ENCODE measurements at places on chromosomes 3 and 15.

DNA sequence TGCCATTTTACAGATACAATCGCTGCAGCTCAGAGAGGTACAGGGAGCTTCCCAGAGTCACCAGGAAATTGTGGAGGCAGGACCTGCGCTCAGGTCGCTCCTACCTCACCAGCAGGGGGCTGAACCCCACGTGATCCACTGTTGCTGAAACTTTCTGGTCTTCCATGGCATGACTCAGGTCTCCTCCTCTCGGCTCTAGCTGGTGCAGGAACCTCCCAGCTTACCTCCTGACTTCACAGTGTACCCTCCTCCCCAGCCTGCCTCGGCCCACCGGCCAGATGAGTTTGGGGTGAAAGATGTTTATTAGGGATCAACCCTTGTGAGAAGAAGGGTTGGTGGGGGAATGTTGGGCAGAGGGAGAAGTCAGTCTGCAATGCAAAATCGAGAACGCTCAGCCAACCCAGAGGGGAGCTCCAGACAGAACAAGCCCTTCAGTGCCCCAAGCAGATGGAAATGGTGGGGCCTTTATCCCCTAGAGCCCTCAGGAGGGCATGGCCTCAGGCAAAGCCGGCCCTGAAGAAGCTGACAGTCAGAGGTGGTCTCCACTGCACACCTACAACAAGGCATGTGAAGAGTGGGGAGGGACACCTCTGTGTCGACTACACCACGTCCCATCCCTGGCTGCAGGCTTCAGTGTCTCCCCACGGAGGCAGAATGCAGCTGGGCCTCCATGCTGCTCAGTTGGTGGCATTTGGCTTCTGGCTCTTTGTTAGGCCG is 118.6 kb upstream of the PRR20G start:
- no peak for DNase-seq

- no peak for DNase-seq
Measured at GRCh38 chr3:99313485-99313884, 324.9 kb upstream of the COL8A1 start.

DNA sequence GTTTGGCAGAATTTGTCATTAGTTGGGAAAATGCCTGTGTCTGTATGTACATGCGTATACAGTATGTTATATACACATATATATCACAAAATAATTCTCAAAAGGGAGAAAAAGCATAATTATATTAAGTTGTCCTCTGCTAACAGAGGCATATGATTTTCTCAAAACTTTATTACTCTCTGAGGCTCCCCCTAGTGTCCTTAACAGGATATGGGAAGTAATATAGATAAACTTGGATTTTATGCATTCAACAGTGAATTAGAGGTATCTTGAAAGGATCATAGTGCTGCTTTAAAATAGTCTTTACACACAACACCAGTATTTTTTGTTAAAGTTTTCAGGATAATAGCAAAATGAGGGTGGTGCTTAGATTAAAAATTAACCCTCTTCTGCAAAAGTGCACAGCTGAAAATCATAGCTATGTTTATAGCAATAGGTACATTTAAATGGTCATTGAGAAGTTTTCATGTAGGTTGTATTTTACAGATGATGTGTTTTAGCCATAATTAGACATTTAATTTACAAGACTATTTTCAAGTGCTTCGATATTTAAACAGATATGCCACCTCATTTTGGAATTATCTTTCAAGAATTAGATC is 454.0 kb upstream of the ROBO2 start:
- DNase-seq: no peak

- no peak for DNase-seq
Measured at GRCh38 chr3:81217101-81217500, 544.3 kb downstream of the GBE1 start.

- no peak for DNase-seq
Measured at GRCh38 chr3:59968513-59969045, 918.8 kb upstream of the CFAP20DC start.

DNA sequence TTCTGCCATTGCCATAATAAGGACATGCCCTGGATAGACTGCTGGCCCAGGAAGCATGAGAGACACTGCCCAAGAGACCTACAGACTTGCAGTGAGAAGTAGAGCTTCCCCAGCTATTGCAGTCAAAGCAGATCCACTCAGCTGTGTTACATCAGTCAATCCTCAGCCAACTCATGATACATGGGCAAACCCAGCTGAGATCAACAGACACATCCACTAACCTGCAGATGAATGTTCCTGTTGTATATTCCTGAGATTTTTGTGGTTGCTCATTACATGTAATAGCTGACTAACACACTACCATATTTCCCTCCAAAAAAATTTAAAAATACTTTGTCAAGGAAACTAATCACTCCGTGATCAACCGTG is 68.6 kb downstream of the DCLK3 start:
- DNase-seq: no peak

- no peak for DNase-seq
Measured at GRCh38 chr3:119156868-119157267, 10.9 kb downstream of the TEX55 start.

DNA sequence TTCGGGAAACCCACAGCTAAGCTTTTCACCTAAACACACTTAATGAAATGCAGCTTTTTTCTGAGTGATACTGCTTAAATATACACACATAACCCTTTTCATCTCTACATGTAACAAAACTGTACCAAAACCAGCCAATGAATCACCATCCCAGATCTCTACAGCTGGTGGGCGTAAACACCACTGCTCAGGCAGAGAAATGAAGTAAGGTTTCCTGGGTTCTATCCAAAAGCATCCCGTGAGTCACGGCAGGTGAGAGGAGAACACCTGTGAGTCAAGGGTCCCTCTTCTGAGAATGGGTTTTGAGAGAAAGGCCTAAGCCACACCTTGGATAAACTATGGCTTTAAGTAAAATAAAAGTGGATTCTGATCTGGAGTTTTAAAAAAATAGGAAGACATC is 2.6 kb downstream of the CLDN1 start:
- DNase-seq: no peak

GRCh38 chr3:51198477-51198876 is 186.6 kb upstream of the MANF start:
- DNase-seq: no peak

- no peak for DNase-seq
Measured at GRCh38 chr3:10521772-10522441, 16.5 kb upstream of the ATP2B2 start.

- DNase-seq: no peak
Measured at GRCh38 chr15:73969151-73969759, 22.8 kb downstream of the STOML1 start.

GRCh38 chr3:56851966-56852884 is 50.5 kb upstream of the ARHGEF3 start:
- DNase-seq: no peak

- DNase-seq: no peak
Measured at GRCh38 chr15:58830556-58830955, 59.5 kb downstream of the MINDY2 start.

GRCh38 chr3:97804471-97804870 is 17.3 kb upstream of the CRYBG3 start:
- DNase-seq: no peak

- DNase-seq: no peak
Measured at GRCh38 chr3:64634417-64634816, 53.4 kb downstream of the ADAMTS9 start.

DNA sequence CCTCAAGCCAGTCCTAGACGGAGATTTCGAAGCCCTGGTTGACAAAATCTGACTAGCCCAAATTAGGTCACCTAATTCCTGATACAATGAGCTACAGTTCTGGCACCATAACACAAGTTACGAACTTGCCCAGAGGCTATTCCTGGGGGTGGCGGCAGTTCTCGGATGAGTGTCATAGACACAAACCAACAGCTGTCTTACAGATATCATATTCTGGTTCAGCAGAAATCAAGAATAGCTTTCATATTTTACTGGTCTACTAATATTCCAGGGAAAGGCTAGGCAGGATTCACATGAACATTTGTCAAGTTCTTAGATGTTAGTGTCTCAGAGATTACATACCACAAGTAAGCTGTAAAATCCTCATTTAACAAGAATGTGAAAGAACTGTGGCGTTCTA is 8.8 kb downstream of the ANAPC13 start:
- DNase-seq: no peak

DNA sequence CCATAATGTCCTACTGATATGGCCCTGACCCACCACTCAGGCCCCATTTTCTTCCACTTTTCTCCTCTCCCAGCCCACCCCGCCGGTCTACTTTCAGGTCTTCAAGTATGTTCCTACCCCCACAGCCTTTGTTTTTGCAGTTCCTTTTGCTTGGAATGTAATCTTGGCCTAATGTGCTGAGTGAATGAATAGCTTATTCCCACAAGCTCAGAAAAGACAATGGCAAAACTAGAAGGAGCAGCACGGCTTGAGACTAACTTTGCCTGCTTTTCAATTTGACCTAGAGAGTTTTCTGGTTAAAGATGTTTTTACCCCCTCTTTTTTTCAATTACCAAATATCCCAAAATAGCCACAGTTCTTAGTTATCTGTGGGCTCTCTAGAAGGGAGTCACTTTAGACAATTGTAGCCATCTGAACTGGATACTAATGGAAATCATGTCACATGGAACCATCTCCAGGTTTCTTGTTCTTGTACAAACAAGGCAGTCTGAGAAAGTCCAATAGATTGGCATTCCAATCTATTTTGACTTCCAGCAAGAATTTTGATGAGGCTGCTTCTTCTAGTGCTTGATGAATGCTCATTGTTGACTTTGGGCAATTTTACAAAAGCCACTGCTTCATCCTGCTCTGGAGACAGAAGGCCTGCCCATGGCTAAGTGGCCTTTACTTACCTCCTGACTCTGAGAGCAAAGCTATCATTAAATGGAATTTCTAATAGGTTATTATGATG is 16.3 kb upstream of the LMCD1 start:
- DNase-seq: no peak

- no peak for DNase-seq
Measured at GRCh38 chr15:91599261-91599660, 254.2 kb upstream of the SLCO3A1 start.

GRCh38 chr15:57654153-57654852 is 52.2 kb upstream of the POLR2M start:
- no peak for DNase-seq

- DNase-seq: no peak
Measured at GRCh38 chr3:42159147-42159546, 68.0 kb downstream of the TRAK1 start.

GRCh38 chr3:502486-502885 is 305.9 kb downstream of the CHL1 start:
- no peak for DNase-seq

DNA sequence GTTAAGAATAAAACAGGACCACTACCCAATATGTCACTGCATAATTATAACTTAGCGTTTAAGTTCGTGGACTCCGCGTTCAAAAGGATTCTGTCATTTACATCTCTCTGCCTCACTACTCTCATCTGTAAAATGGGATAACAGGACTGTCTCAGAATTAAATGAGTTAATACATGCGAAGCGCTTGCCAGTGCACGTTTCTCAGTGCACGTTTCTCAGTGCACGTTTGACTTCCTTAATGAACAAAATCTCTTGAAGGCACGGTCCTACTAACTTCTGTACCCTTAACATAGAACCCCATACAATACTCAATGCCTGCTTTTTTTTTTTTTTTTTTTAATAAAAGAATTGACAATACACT is 499 bp downstream of the RABL3 start:
- no peak for DNase-seq

DNA sequence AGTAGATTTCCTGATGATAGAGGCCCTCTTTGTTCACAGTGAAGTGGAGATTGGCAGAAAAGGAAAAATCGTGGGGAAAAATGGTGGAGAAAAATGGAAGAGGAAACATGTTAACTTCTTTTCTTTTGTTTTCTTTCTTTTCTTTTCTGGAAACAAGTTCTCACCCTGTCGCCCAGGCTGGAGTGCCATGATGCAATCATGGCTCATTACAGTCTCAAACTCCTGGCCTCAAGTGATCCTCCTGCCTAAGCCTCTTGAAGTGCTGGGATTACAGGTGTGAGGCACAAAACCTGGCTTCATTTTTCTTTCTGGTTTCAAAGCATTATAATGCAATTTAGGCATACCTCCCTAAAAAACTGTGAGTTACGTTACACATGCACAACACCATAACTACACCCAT is 464.2 kb downstream of the MECOM start:
- no peak for DNase-seq

- no peak for DNase-seq
Measured at GRCh38 chr3:194861375-194861774, 175.7 kb downstream of the FAM43A start.

DNA sequence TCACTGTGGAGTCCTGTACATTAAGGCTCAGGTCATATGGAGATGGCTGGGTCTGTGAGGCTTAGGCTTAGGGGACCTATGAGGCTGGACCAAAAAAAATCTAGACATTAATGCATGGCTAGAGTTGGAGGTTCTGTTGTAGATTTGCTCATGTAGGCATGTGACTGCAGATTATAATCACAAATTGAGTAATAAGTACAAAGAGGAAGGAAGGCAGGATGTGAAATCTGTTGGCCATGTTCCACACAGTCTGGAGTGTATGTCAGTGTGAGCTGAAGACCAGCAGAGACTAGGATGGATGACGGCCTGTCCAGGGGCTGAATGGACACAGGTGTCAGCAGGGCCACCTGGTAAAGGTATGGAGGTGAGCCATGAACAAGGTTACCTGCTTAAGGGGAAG is at the start of gene ST3GAL6:
TSS of gene ST3GAL6 (plus strand) at position 265 of the 400 bp plus-strand sequence. CDS start 5,101 bp downstream, outside the sequence.
- DNase-seq: no peak

DNA sequence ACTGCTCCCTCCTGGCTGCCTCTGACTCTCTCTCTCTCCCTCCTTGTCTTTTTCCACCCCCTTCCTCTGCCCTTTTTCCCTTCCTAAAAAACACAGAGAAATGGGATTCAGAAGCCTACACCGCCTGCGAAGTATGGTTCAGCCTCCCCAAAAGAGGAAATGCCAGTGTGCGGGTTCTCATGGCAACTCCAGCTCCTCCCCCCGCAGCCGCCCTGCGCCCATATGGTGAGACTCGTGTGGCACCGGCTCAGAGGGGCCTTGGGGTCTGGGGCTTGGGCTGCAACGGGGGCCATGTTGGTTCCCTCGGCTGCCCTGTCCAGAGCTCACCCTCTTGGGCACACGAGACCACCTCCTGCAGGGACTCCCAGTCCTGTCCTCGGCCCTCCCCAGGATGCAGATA is 23.6 kb upstream of the LINGO1 start:
- no peak for DNase-seq

DNA sequence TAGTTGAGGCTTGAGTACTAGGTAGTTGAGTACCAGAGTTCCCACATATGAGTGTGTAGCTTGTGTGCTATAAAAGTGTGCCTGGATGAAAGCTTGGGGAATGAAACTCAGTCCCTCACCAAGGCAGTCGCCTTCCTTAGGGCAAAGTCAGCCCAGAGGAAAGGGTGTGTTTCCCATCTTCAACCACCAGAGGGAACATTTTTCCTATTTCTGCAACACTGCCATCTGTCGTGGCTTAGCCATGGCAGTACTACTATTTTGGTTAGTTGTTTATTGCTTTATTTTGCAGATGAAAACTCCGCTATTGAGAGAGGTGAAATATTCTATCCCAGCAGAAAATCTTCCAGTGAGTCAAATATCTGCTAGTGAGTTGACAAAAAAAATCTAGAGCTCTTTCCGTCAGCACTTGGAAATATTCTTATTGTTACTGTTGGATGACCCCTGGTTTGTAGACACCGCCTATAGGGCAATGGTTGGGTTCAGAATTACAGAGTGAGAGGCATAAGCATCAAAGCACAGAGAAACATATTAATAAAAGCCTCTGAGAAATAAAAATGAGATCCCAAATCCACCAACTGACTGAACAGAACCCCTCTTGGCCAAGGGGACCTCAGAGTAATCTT is 239.9 kb downstream of the CPNE4 start:
- DNase-seq: no peak
